ENCODE measurements at places on chromosomes 13 and 19.

GRCh38 chr19:19405971-19406877 is 749 bp downstream of the GATAD2A start:
- peak; percentile 74 for DNase-seq

DNA sequence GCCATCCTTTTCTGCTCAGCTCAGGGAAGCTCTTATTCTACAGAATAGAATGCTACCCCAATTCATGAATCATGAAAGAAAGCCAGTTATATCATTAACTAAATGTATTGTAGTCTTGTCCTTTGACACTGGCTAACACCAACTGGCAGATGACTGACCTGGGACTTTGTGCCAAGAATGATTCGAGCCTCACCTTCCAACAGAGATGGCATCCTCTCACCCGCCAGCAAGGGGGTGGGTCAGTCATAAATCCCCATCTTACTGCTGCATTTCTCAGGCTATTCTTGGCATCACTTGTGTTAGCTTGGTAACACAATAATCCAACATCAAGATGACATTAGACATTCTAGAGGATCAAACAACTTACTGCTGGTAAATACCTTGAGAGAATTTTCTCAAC is 1239.8 kb upstream of the MIR17HG start:
- no peak for DNase-seq

- DNase-seq = no peak
Observed at GRCh38 chr13:75736173-75736572, 100.0 kb downstream of the LMO7 start.

GRCh38 chr19:8335343-8336071 is 7.6 kb downstream of the KANK3 start:
- peak; percentile 56 for DNase-seq

GRCh38 chr13:21736926-21737325 is 66.1 kb downstream of the FGF9 start:
- DNase-seq = no peak

- no peak for DNase-seq
Observed at GRCh38 chr13:33139780-33140535, 123.7 kb downstream of the KL start.

GRCh38 chr13:111572956-111573761 is 252.7 kb downstream of the TEX29 start:
- DNase-seq = no peak

GRCh38 chr19:11019824-11020223 is 59.0 kb downstream of the SMARCA4 start:
- no peak for DNase-seq

- DNase-seq = peak; percentile 62
Observed at GRCh38 chr19:49327878-49328544, 3.0 kb upstream of the SLC6A16 start.

DNA sequence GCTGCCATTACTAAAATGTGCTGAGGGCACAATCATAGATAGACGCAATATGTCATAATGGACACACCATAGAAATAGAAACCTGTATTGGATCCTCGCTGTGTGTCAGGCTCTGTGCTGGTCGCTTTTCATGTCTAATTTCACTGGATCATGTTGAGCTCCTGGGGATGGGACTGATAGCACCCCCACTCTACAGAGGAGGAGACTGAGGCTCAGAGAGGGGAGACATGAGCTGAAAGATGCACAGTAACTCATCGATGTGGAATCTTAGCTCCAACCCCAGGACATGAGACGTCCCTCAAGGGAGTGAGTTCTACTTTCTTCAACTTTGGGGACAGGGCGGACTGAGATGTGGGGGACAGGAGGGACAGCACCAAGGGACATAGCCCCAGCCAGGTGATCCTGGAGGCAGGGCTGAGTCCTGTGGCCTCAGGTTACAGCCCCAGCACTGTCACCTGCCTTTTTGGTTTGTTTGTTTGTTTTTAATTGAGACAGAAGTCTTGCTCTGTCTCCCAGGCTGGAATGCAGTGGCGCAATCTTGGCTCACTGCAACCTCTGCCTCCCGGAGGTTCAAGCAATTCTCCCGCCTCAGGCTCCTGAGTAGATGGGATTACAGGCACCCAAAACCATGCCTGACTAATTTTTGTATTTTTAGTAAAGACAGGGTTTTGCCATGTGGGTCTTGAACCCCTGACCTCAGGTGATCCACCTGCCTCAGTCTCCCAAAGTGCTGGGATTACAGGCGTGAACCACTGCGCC is 6.6 kb upstream of the GIPC1 start:
- no peak for DNase-seq

GRCh38 chr19:14496834-14497227 is 904 bp upstream of the GIPC1 start:
- DNase-seq = no peak

- DNase-seq = no peak
Observed at GRCh38 chr13:97573011-97573410, 139.0 kb downstream of the RAP2A start.

DNA sequence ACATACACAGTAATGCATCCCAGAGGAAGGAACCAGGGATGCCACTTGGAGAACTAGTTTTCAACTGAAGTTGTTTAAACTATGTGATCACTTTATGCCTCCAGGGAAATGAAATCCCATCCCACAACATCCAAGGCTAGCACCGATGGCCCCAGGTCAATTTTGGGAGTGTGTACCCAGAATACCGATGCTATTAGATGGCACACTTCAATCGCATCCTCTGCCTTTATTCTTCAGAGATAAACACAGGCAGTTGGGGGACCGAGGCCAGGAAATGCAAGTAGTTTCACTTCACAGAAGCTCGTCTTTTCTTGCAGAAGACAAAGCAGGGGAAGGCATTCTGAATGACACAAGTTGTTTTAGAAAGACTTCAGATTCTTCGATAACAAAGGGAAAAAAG is 13.8 kb downstream of the STK24 start:
- peak; percentile 54 for DNase-seq

DNA sequence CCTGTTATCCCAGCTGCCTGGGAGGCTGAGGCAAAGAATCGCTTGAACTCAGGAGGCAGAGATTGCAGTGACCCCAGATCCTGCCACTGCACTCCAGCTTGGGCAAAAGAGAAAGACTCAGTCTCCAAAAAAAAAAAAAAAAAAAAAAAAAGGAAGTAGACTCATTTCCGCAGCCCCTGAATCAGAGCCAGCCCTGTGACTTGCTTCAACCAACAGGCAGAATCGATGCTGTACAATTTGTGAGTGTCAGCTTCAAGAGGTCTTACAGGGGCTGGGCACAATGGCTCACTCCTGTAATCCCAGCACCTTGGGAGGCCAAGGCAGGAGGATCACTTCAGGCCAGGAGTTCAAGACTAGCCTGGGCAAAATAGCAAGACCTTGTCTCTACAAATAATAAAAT is 12.8 kb downstream of the ANKRD27 start:
- DNase-seq = peak; percentile 24

- no peak for DNase-seq
Observed at GRCh38 chr13:104086210-104086609, 1020.0 kb upstream of the SLC10A2 start.

GRCh38 chr13:65650321-65650720 is 1579.8 kb downstream of the PCDH9 start:
- no peak for DNase-seq

DNA sequence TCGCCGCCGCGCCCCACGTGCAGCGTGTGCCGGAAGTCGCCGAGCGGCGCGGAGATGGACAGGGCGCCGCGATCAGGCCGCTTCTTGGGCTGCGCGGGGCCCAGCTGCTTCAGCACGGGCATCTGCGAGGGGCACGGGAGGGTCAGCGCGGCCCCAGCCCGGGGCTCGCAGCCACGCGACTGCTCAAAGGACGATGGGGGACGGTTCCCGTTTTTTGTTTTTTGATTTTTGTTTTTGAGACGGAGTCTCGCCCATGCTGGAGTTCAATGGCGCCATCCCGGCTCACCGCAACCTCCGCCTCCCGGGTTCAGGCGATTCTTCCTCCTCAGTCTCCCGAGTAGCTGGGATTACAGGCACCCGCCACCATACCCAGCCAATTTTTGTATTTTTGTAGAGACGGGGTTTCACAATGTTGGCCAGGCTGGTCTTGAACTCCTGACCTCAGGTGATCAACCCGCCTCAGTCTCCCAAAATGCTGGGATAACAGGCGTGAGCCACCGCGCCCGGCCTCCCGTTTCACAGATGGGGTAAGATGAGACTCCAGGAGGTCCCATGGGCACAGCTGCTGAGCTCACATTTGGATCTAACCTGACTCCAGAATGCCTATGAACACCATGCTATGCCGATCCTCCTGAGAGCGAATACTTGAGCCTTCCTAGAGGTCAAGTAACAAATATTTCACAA is 2.0 kb upstream of the LENG9 start:
- DNase-seq = no peak

DNA sequence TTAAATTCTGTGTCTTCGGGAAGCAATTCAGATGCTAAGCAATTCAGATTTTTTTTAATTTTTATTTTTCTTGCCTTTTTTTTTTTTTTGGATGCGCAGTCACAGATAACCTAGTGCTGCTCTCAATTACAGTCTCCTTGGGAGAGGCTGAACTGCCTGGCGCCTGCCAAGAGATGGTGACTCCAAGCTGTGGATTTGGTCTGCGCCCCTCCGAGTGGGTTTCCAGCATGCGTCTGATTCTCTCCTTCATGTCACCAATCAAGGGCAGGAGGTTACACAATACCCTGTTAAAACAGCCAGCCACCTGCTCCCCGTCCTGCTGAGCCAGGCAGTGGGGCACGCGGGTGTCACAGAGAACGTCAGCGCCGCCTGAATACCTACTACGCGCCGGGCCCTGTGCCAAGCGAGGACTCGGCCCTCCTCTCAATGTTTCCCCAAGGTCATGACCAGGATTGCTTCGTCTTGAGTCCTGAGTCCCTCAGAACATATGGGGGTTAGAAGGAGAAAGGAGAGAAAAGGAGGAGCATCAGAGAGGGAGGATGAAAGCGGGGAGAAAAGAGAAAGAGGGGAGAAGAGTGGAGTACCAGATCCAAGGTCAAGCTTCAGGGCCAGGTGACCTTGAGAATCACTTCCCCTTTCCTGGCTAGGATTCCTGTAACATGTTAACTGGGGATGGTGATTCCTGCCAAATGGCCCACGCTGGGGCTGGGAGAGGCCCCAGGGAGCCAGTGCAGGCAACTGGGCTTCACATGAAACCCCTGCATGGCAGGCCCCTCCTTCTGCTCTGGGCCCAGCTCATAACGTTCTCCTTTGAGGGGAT is 213.6 kb downstream of the URI1 start:
- no peak for DNase-seq

DNA sequence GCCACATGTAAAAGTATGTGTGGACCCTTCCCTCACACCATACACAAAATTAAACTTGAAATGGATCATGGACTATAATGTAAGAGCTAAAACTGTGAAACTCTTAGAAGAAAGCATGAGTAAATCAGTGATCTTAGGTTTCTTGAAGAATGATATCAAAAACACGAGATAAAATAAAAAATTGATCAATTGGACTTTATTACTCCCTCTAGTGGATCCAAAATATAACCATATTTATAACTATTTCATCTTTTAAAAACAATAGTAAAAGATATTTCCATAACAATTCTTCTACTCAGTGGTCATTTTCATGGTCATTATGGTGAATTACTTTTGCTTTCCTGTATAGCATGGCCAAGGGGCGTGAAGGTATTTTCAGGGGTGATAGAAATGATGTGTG is 174.6 kb upstream of the LSM14A start:
- DNase-seq = no peak

DNA sequence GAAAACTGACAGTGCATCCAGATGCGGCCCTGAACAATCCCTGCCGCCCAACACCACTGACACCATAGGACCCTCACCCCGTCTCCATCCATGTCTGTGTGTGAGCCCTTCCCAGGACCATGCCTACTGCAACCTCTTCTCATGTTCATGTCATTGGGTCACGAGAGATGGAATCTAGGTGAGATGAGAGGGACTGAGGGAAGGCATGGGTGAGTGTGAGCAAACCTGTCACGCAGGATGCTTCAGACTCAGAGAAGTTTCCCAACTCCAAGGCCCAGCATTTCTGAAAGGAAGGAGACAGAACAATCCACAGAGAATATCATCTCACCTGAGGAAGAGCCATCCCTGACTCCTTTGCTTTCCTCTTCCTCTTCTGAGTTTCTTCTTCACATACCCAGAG is 5.7 kb downstream of the ZNF888 start:
- no peak for DNase-seq

Data from activated CD8-positive, alpha-beta T cell treated with anti-CD3 and anti-CD28 coated beads for 36 hours (primary cell).